NCI-H1694 treated with DMSO at 0.1 percent for 48 hours (cell line): ENCODE measurements at places on chromosomes 7 and 10.
A peak's percentile ranks its signal among the peaks of the same experiment; 100 is the strongest.

DNA sequence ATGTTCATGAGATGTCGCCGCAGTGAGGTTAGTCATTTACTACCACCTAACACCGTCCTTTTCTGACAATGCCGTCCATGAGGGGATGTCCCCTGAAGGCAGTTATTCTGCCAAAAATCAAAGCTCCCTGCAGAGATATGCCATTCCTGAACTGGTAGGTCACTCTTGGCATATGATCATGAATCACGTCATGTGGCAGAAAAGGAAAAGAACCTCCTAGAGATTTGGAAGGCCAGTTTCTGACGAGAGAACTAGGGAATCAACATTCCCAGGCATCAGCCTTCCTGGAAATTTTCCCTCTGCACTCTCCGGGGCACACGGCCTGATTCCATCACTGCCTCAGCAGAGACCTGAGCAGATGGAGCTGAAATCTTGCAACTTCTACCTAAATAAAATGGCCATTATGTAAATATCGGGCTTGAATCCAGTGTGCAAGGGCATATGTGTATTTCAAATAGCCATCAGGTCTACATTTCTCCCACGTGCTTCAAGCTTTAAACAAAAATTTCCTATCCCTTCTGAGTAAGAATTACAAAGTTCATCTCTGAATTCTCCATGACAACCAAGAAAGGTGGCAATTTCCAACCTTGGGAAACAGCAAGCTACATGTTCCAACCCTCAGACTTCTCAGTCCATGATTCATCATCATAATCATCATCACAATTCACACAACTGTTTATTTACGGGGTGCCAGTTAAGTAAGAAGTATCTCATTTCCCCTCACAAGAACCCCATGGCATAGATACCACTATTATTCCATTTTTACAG lies 46.5 kb downstream of the AMPH start:
- no peak for DNase-seq

- DNase-seq = no peak
Measured at GRCh38 chr10:9091530-9092093, 1037.1 kb downstream of the GATA3 start.

- DNase-seq = no peak
Measured at GRCh38 chr10:113524120-113524519, 28.7 kb upstream of the HABP2 start.

DNA sequence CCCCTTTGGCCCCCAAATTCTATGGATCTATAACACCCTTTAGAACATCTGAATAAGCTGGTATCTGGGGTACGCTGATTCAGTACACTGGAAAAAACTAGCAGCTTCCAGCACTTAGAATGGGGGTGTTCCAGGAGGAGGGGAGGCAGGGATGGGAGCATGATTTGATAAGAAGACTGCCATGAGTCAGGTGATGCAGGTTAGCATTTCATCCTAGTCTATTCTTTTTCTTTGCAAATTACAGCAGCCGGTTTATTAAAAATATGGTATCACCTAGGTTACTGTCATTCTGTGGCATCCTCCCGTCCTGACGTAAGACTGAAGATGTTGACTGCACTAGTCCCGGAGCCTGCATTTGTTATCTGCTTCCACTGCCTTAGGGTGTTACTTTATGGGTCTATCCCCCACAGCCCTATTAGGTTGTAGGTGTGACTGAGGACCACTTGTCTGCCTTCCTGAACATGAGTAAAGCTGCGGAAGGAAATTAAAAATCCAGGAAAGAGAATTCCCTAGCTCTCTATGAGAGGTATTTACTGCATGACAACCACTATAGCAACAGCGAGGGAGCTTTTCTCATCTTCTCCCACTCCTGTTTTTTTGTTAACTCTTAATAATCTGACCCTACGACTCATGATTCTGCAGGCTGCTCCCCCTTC lies 1.9 kb downstream of the HTR5A start:
- no peak for DNase-seq

- DNase-seq = no peak
Measured at GRCh38 chr10:113480851-113481502, 71.9 kb upstream of the HABP2 start.

DNA sequence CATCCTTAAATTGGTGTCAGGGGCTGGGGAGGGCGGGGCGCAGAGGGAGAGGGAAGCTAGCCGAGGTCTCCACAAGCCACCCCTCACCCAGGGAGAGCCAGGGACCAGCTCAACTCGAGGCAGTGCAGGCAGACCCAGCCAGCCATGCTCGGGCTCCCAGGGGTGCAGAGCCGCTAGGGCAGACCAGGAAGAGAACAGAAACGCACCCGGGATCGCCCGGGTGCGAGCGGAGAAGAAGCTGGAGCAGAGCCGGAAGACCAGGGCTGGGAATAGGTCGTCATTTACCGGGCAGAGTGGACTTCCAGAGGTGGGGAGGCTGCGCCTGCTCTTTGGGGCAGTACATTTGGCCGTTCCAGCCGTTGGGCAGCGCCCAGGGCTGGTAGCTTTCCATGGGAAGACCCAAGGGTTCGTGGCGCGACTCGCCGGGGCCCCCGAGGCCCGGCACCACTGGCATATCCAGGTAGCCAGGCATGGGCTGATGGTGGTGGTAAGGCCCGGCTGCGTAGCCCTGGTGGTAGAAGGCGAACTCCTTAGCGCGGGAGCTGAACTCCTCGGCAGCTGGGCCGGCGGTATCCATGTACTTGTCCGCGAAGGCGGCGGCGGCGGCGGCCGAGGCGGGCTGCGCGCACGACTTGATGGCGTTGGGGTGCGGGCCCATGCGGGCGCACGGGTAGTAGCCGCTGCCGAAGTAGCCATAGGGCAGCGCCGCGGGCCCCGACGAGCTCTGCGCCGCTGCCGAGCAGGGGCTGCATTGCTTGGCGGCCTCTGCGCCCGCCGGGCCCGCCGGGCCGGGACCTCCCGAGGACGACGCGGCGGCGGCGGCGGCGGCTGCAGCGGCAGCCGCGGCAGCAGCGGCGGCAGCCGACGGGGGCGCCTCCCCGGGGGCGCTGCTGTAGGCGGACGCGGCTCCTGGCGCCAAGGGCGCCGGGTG lies 755 bp downstream of the HOXA13 start:
- DNase-seq = peak; percentile 27
